ENCODE measurements at places on chromosomes 2 and 18.
A peak's percentile ranks its signal among the peaks of the same experiment; 100 is the strongest.

- DNase-seq = peak; percentile 9
Observed at GRCh38 chr18:7844418-7844817, 277.3 kb downstream of the PTPRM start.

DNA sequence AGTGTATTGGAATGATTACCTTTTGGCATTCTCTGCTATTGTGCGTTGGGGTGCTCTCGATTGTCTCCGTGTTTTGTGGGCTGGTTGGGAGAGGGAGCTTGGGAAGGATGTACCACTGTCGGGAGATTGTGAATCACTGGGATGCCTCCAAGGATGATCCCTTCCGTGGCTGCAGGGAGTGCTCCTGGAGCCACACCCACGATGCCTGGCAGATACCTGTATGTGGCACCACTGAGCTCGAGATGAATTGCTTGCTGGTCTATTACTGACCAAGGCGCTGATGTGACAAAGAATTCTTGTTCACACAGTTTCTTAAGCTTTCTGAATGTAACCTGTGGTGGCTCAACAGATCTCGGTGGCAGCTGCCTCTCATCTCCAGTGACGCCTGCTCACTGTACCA, 159.7 kb upstream of the LHCGR start:
- DNase-seq = no peak

DNA sequence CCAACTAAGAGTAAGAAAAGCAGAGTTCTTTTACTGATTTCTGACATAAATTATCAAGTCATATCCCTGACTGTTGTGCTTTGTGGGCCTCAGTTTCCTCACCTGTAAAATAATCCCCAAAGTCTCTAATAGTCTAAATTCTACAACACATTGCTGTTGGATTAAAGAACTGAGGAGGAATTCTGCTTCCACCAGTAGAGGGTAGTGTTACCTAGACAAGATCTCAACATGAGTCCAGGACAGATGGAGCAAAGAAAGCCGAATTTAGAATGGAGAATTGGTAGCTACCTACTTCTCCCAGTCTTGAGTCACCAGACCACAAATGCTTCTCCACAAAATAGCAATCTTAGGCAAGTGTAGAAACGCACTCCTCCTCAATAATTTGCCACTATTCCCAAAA, 462.5 kb upstream of the FSHR start:
- DNase-seq = peak; percentile 1

GRCh38 chr18:33916200-33916599, 308.5 kb downstream of the NOL4 start:
- no peak for DNase-seq

DNA sequence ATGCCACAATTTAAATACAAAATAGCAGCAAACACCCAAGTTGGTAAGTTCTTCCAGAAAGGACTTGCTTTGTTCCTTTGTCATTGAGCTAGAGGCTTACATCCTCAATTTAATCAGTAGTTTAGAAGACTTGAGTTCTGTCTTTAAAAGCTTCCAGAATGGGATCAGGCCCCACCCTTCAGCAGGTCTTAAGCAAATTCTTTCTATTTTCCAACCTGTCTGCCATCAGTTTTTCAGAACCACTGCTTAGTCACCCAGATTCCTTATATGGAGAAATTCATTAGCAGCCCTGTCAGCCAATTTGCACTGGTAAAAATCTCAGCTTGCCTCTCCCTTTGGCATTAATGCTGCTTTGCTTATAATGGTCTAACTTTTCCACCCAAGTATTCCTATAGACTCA, 263.6 kb upstream of the HNMT start:
- no peak for DNase-seq

DNA sequence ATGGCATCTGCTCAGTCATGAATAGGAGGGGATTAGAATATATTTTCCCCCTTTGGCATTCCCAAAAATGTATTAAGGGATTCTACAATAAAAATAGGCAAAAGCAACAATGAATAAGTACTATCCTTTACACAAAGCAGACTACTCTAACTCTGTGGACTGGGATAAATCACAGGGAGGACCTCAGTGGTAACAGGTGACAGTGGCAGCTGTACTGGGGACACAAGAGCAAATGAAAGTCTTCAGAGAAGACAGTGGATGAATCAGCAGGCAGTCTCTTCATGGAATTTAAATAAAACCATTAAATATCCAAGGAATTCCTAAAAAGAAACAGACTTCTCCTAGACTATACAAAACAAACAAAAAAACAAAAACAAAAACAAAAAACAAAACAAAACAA, 4.8 kb downstream of the CDH7 start:
- no peak for DNase-seq

DNA sequence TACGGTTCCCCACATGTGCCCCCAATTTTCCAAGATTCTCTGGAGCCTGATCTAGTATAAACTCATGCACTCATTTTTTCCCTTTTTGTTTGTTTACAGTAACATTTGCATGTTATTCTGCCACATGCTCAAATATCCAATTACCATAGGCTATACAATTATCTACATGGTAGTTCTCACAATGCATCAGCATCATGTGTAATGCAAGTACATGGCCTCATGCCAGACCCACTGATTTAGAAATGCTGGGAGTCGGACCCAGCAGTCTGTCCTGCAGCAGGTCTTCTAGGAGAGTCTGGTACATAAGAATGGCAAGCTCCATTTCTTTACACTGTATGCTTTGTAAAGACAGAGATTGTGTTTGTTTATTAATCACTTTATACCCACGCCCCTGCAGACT, 107.7 kb downstream of the CBLN2 start:
- DNase-seq = no peak

DNA sequence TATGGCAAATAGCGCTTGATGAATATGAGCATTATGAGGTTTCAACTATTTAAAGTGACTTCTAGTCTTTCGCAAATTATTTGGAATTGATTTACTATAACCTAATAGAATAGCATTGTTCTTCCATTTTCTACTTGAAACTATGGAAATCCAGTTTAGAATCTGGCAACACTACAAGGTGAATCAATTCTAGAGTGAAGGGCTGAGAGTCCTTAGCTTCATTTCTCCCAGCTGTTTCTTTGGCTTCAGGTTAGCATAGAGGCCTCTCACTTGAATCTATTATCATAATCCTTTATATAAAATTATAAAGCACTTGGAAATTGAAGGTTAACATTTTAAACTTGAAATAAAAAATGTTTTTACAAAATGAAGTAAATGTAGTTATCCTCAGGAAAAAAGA, 318.8 kb downstream of the CCDC85A start:
- no peak for DNase-seq

DNA sequence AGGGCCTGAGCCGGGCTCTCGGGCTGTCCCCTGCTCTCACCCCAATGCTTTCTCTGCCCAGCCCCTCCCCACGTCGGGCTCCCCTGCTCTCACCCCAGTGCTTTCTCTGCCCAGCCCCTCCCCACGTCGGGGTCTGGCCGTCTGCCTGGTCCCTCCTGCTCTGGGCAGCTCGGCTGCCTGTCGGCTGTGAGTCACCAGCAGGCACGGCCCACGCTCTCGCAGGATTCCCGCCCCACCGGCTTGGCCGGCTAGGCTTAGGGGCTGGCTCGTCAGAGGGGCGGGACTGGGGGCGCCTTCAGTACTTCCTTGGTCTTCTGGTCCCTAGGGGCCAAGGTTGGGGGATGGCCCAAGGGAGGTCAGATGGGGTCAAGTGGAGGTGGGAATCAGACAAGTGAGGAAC, 3.3 kb downstream of the BOK start:
- peak; percentile 64 for DNase-seq

- DNase-seq = peak; percentile 64
Observed at GRCh38 chr2:188937228-188938220, 36.6 kb upstream of the COL3A1 start.

DNA sequence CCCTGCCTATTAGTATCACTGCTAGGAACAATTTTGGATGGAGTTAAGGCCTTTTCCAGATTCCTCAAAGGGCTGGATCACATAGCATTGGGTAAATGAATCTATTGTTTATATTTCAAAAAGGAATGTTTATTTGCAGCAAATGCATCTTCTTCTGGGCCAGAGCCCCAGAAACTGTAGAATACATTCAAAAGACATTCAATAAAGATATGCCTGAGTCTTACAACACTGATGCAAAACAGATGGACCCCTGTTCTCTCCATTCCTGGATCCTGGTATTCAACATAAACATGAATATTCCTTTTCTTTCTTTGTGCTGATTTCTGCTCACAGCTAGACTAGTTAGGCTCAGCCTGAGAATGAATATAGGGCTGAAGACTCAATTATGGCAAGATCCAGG, 227.2 kb upstream of the KLHL29 start:
- DNase-seq = no peak

- no peak for DNase-seq
Observed at GRCh38 chr2:58731488-58731869, 490.4 kb upstream of the FANCL start.

DNA sequence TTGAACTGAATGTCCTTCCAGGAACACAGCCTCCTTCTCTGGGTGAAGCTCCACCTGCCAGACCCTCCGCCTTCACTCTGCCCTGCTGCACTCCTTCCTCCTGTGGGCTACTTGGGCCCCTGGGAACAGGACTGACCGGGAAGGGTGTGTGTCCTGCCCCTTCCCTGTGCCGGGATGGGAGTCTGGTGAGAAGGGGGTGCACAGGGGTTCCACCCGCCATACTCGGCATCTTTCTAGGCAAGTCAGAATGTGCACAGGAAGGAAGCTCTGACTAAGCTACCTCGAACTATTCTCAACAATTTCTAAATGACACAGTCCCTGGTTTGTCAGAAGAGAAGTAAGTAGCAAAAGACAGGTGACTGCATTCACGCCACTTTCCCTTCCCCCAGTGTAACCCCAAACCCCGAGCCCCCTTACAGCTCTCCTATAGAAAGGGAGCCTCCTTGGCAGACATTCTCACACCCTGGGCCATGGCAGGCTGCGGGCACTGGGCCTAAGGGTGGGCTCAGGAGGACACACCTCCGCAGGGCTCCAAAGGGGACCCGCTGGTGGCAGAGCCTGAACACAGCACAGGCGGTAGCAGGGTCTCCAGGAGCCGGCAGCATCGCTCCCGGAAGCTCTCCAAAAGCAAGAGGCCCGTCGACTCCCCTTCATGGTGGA, 184.1 kb downstream of the HDAC4 start:
- DNase-seq = no peak

GRCh38 chr2:226868331-226869162, 32.7 kb downstream of the RHBDD1 start:
- no peak for DNase-seq

DNA sequence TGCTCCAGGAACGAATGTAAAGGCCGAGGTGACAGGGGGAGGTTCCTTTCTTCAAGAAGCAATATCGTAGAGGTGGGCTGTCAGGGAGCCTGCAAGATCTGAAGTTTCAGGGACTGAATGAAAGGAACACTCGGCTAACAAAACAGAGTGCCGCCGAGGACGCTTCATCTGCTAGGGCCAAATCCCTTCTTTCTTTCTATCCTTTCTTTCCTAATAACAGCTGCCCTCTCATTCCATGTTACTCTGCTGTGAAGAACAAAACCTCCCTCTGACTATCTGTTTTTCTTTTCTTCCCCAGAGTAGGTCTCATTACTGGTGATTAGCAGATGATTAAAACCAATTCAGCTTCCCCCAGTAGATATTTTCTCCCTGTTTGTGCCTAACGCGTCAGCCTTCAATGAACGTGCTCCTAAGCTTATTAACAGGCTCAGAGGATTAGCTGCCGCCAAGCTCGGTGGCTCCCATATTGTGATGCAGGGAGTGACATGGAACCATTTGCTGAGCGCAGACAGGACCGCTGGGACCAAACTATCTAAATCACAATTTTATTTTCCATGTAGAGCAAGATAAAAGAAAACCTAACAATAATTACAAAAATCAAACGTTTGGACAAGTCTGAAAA, 414.6 kb downstream of the TMEM182 start:
- DNase-seq = no peak

- DNase-seq = peak; percentile 76
Observed at GRCh38 chr2:234218266-234219045, 168.0 kb downstream of the SPP2 start.

- DNase-seq = peak; percentile 32
Observed at GRCh38 chr2:85635636-85636035, 19.6 kb downstream of the USP39 start.

DNA sequence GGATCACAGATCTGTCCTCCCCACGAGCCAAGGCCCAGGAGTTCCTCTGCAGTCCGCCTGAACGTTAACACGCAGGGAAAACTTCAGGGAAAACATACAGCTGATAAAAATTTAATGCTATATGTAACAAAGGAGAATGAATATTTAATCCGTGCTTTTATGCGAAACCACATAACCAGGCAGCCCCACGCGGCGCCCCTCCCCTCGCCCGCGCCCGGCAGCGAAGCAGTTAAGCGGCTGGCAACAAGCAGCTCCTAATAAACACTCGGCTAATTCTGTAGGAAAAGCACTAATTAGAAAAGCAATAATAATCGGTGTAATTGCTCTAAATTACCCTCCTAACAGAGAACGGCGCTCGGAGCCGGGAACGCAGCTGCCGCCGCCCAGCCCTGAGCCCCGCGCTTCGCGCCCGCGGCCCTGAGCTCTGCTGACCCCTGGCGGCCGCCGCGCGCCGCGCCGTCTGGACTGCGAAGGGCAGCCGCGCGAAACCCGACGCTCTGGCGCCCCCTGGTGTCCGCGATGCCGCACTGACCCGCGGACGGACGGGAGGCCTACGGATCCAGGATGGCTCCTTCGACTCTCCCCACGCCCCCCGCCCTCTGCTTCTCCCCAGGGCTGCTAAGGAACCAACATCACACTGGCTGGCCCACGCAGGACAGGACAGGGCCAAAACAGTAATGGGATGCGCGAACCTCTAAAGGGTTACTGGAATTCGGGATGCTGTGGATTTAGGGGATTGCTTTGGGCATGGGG, 181.4 kb downstream of the SMAD2 start:
- DNase-seq = peak; percentile 42

GRCh38 chr2:95525294-95526035, 40.9 kb upstream of the TRIM43B start:
- DNase-seq = no peak

DNA sequence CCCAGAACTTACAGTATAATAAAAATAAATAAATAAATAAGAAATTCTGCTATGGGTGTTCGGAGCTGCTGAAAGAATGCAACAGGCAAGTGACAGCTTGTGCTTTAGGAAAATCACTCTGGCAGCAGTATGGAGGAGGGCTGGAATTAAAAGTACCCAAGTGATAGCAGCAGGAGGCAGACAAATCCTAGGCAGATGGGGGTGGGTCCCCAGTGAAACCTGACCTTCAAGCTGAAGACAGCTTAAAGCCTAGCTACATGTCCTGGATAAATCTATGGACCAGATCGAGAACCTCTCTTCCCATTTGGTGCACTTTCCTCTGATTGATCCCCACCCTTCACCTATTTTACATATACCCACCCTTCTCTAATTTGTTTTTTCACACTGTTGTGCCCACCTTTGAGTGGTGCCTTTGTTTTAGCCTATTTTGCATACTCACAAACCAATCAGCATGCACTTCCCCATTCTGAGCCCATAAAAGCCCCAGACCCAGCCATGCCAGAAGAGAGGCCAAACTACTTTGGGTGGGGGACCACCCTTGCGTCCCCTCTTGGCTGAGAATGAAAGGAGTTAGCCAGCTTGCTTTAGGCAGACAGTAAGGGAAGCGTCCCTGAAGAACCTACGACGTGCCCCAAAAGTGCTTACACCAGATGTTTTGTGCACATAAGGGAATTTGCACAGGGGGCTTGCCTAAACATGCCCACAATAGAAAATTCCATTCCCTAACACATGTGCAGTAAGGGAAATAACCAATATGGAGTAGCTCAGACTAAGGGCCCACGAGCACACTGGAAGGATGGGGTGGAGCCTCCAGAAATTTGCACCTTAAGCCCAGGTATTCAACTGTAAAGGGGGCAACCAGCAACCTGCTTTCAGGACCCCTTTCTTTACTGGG, 3.0 kb downstream of the METTL8 start:
- no peak for DNase-seq

All from foreskin fibroblast (primary cell).